ENCODE measurements at places on chromosomes 2 and 18.

GRCh38 chr2:132252191-132252893 is 90.6 kb upstream of the ANKRD30BL start:
- no peak for DNase-seq

DNA sequence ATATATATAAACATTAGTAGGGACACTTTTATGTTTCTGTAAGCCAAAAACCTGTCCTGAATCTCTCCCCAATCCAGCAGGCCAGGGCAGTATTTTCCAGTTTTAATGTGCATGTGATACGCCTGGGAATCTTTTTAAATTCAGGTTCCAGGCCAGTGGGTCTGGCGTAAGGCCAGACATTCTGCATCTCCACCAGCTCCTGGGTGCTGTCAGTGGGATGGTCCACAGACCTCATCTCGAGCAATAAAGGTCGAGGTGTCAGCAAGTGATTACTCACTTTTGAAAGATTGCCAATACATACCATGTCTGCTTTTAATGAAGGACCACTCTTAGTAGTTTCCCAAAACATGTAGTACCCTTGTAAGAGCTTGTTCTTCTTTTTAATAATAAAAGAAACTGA is 189.9 kb upstream of the SH3BP4 start:
- no peak for DNase-seq

GRCh38 chr18:23819001-23819400 is 129.7 kb downstream of the LAMA3 start:
- DNase-seq = no peak

DNA sequence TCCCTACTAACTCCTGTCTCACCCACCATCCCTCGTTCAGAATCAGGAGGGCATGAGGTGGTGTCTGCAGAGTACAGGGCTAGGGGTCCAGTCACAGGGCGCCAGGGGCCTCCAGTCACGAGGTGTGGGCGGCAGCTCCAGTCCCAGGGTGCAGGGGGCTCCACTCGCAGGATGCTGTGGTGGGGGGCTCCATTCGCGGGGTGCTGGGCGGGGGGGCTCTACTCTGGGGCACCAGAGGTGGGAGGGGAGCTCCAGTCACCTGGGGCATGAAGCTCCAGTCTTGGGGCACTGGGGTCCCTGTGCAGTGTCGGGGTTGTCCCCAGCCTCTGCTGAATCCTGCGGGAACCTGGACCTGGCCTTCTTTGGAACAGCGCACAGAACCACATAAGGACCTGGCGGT is 66.0 kb downstream of the EIPR1 start:
- DNase-seq = no peak

- DNase-seq = no peak
Observed at GRCh38 chr2:52639692-52640091, 1127.9 kb upstream of the CHAC2 start.

GRCh38 chr2:173658946-173659371 is 304.3 kb downstream of the CDCA7 start:
- DNase-seq = no peak

DNA sequence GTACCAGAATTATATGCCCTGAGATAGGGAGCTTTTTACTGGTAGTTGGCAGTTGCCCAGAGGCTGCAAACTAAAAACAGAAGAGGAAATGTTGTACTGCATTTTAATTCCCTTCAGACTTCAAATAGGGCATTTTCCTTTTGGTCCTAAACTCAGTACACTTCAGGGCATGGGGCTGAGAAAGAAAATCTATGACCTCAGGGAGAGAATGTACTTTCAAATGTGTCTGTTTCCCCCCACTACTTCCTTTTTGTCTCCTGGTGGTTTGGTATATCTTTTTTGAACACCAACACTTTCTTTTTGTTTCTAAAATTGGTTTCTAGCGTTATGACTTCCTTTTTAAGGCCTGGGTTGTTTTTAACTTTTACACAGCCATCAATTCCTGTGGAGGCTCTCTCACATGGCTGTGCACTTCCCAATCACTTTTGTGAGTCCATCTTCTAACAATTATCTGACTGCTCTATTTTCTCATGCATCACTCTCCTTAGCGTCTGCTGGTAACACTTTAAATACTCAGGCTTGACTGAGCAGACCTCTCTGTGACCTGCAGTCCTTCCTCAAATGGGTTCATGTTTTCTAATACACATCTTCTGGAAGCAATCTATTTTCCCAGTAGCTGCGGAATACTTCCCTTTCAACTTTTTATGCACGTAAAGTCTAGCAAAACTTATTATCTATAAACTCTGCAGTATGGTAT is 596.0 kb downstream of the LRP1B start:
- DNase-seq = no peak

GRCh38 chr2:58261209-58261608 is 20.1 kb upstream of the FANCL start:
- DNase-seq = no peak

- no peak for DNase-seq
Observed at GRCh38 chr2:161088658-161089350, 71.4 kb upstream of the TANK start.

- no peak for DNase-seq
Observed at GRCh38 chr18:5626130-5626880, 82.5 kb upstream of the EPB41L3 start.

- DNase-seq = no peak
Observed at GRCh38 chr2:31475692-31476091, 61.1 kb upstream of the XDH start.

DNA sequence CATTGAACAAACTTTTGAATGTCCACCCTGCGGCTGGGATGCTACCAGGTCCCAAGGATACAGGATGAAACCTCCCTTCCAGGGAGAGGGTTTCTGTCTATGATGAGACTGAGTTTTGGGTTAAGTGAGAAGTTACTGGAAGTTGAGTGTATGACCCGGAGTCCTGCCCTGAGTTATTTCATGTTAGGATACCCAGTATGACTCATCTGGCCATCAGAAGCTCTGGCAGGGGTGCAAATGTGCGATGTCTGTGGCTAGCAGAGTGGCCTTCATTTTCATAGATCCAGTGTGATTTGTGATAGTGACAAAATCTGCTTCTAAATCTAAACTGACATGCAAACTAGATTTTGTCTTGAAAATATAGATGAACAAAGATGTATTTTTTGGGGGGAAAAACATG is 55.3 kb downstream of the KCTD1 start:
- DNase-seq = no peak

DNA sequence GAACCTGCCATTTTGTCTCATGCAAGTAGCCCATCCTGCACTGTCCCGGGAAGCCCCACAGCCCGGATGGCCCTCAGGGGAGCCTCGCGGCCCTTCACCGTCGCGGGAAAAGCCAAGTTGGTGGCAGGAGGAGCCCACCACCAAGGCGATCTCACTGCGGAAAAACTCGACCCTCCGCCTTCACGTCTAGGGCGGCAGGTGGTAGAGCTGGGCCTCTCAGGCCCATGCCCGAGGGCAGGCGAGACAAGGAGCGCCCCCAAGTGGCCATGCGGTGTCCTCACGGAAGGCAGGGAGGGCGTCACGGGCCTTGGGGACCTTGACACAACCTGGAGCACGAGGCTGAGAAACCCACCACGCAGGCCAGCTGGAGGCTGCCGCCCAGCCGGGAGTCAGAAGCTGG is 34.8 kb upstream of the SKA1 start:
- no peak for DNase-seq

DNA sequence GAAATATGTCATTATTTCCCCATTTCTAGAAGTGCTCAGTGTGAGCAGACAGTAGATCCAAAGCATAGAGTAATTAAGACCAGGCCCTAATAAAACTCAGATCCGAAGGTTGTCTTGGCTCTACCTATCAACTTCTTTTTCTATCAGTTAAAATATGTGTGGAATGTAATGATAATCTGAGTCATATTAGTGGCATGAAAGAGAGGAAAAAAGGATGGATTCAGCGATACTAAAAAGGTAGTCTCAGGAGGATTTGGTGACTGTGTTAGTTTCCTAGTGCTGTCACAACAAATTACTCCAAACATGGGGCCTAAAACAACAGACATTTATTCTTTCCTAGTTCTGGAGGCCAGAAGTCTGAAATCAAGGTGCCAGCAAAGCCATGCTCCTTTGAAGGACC is 103.7 kb upstream of the NABP1 start:
- no peak for DNase-seq

GRCh38 chr18:79983793-79984192 is 4.6 kb downstream of the TXNL4A start:
- no peak for DNase-seq

DNA sequence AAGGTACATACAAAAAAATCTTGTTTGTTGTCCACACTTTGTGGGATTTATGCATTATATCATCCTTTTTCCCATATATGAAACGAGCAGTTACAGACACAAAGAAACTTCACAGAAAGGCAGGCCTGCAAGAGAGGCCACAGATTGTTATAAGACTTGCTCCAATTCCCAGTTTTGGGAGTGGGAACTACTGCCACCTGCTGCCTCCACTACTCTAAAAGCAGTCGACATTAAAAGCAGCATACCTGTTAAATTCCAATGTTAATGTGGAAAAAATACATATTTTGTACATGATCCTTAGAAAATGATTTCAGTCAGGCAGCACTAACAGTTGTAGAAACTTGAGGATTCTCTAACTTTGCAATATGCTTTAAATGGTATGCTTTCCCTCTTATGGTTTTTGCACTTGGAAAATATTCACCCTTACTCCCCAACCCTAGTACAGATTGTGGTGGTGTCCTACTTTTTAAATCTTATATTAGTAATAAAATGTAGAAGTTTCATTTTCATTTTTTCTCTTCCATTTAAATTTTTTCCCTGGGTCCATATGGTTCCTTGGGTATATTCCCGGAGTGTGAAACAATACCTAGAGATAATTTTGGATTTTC is 37.9 kb downstream of the SLC38A11 start:
- peak; percentile 63 for DNase-seq

GRCh38 chr2:104025295-104025694 is 828.6 kb upstream of the POU3F3 start:
- no peak for DNase-seq

DNA sequence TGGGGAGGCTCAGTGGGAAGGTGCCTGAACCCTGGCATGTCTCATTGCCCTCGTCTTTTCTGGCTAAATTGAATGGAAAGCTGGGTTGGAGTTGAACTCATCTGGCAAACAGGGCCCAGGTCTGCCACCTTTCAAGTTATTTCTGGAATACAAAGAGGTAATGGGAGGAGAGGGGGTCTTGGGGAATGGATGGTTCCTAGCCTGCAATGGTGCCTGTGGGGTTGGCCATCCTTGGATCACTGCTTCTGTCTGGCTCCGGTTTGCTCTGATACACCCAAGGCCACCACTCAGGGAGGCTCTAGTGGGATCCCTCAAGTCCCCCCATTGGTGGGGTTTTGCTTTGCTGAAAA is 45.3 kb downstream of the PSD4 start:
- no peak for DNase-seq

- DNase-seq = no peak
Observed at GRCh38 chr18:45834306-45834705, 8.8 kb downstream of the SIGLEC15 start.

GRCh38 chr2:27214941-27215340 is 2.2 kb upstream of the CAD start:
- no peak for DNase-seq

GRCh38 chr18:58135183-58135641 is 91.2 kb downstream of the NEDD4L start:
- DNase-seq = no peak

- DNase-seq = no peak
Observed at GRCh38 chr2:102839668-102840388, 78.0 kb downstream of the TMEM182 start.

DNA sequence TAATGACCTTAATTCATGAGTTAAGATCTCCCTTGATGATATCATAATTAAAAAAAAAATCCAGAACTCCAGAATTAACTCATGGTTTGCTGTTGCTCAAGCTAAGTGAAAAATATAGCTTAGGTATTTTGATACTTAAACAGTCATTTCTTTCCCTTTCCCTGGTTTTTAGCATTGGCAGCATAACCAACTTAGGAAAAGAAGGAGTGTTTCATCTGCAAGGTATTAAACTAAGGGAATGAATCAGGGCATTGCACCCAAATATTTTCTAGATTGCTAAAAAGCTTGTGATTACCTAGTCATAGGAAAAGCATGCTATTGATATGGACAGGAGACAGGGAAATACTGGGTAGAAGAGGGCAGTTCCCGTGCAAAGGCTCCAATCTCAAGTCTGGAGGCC is 207.2 kb downstream of the LRP1B start:
- DNase-seq = no peak

DNA sequence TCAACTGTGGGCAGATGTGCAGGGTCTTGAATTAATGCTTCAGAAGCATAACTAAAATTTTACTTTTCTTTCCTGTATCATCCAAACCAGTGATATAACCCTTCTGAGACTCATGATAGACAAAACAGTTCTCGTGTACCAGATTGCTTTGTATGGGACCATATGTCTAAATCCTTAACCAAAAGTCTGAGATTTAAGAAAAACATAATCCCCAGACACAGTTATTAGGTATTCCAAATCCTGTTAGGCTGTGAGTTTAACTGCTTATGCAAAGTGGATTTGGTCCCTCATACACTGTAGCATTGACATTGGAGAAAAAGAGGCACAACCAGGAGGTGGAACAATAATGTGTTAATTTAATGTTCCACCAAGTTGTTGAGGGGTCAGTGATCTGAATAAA is 235.0 kb downstream of the PMAIP1 start:
- DNase-seq = no peak

GRCh38 chr2:121472470-121472993 is 58.1 kb upstream of the RNU4ATAC start:
- no peak for DNase-seq

GRCh38 chr18:43668866-43669265 is 391.6 kb upstream of the SYT4 start:
- DNase-seq = no peak

DNA sequence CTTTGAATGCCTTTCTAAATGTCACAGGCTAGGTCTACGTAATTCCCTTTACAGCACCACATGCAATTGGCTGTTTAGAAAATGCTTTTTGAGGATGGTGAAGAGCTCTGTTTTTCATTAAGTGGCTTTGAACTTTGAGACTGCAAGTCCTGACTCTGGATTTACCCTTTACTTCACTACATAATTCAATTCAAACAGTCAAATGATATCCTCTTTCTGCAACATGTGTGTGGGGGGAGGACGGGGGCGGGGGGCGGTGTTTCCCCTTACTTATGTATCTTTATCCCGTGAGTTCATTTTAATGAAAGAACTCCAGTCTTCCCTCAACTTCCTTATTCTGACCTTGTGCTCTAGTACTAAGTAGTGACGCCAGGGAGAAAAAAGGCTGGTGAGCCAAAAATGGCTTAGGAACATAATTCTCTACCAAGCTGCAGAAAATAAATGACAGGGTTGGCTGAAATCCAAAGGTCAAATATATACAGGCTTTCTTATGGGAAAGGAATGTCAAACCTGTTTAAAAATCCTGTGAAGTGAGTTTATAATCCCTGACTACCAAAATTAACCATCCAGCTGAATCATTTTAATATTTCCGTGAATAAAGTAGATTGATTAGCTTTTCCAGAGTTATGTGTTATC is 119.6 kb downstream of the SLC8A1 start:
- DNase-seq = no peak

- DNase-seq = no peak
Observed at GRCh38 chr2:218792433-218792832, 10.5 kb downstream of the CYP27A1 start.

DNA sequence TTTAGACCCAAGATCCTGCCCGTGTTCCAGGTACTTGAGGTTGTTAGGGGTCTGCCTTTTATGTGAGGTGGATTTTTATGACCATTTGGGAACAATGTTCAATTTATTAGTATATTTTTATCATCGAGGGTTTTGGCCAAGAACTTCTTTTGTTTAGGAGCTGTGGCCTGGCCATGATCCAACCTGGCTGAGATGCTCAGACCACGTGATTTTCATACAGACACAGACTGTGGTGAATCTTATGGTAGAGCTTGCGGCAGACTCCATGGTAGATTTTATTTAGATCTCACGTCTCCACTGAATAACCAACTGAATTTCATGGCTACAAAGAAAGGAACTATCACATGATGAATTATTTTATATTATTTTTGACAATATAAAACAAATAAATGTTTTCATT is 405.5 kb upstream of the VWC2L start:
- DNase-seq = no peak
